ENCODE measurements at places on chromosomes 12 and 14.
A peak's percentile ranks its signal among the peaks of the same experiment; 100 is the strongest.

DNA sequence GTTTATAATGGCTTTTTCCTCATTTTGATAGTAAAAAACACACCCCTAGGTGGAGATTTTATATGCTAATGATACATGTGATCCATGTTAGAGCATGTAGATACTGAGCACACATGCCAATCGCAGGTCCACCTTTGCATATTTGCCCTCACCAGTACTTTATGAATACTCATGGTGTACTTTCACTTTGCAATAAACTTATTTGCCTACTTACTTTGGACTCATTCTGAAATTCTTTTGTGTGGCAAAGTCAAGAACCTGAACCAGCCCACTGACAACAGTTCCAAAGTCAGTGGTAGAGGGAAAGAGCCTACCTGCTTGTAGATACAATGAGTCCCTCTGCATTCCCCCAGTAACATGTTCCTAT lies 58.5 kb upstream of the DHRS4 start:
- DNase-seq: no peak

DNA sequence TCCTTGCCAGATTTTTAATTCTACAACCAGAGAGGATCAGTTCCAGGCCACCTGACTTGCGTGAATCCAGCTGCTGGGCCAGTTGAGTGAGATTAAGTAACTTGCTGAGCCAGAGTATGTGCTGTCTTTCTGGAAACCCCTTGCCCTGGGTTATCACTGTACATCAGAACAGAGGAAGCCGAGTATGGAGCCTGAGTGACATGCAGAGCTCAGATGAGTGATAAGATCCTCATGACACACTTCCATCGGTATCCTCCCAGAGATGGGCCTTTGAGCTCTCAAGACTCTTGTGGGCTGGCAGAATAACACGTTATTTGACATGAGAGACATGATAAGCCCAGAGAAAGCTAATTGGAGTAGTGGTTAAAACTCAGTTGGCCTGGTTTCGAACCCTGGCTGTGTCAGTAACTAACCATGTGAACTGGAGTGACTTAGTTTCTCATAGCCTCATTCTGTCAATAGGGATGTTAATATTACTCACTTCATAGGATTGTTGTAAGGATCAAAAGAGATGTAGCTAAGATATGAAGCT lies 388.1 kb downstream of the ZFP36L1 start:
- DNase-seq: no peak

DNA sequence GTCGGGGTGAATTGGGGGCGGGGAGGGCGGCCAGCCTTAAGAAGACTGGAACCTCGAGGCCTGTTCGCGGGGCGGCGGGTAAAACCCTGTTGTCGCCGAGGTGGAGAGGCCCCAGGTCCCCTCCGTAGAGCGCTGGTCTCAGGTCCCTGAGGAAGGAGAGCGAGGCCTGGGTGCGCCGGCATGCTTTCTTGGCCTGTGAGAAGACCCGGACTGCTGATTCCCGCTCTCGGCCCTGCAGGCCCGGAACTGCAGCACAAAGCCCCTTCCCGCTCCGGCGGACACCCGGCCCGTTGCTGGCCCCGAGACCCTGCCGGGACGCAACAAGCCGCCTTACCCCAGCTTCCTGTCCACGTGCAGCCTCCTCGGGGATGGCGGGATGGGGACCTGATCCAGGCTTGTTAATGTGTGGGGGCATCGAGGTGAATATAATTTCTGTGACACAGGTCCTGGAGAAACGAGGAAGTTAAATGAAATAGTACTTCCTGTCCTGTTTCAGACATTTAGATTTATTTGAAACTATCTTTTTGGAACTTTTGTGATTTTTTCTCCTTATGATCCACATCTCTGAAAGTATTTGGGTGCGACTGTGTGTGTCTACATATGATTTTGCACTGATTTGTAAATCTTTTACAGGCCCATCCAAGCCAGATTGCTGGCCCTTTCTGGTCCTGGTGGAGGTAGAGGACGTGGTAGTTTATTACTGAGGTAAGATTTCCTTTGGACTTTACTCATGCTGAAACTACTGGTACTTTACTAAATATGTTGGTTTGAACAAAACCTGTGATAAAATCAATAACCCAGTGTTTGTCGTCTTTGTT lies 600 bp downstream of the PNN start:
- no peak for DNase-seq

GRCh38 chr14:35628989-35629388 lies 95.0 kb downstream of the INSM2 start:
- DNase-seq: no peak

DNA sequence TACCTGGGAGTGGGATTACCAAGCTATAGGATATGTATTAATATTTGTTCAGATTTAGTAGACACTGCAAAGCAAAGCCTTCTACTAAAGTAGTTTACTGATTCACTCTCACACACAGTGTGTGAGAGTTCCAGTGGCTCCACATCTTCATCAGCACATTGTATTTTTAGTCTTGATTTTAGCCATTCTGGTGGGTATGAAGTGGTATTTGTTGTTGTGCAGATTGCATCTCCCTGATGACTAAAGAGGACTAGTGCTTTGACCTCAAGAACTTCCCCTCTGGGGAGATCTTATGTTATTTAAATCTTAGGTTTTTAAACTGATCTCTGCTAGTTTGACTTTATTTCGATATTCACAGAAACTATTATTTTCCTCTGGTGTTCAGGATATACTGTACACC lies 479.7 kb upstream of the RGS6 start:
- no peak for DNase-seq

GRCh38 chr12:77923882-77924281 lies 93.2 kb downstream of the NAV3 start:
- no peak for DNase-seq

- DNase-seq: no peak
Observed at GRCh38 chr14:100115726-100116125, 43.7 kb downstream of the DEGS2 start.

GRCh38 chr14:99511421-99512109 lies 30.4 kb downstream of the CCNK start:
- no peak for DNase-seq

DNA sequence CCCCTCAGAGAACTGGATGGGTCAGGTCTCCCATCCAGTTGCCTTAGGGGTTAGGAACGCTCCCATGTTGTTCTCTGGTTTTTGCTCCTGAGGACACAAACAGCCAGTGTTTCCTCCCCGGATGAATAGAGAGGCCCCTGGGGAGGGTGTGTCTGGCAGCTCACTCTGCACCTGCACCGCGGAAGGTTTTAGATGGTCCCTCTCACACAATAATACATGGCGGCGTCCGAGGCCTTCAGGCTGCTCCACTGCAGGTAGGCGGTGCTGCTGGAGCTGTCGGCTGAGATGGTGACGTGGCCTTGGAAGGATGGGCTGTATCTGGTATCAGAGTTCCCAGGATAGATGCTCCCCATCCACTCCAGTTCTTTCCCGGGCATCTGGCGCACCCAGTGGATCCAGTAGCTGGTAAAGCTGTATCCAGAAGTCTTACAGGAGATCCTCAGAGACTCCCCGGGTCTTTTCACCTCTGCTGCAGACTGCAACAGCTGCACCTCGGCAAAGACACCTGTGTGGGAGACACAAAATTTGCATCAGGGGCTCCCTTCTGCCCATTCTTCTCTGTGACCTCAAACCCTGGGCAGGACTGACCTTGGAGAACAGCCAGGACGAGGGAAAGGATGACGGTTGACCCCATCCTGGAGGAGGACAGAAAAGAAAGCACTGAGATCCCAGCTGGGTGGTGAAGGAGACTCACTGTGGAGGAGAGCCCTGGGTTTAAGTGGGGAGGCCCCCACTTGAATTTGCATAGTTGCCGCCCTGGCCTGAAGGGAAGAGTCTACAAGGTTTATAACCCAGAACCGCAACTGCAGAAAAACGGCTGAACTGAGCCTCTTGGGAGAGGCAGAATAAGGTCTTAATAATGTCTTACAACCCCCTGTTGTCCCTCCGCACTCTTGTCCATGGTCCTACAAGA lies 1324.8 kb downstream of the TMEM121 start:
- DNase-seq: no peak

DNA sequence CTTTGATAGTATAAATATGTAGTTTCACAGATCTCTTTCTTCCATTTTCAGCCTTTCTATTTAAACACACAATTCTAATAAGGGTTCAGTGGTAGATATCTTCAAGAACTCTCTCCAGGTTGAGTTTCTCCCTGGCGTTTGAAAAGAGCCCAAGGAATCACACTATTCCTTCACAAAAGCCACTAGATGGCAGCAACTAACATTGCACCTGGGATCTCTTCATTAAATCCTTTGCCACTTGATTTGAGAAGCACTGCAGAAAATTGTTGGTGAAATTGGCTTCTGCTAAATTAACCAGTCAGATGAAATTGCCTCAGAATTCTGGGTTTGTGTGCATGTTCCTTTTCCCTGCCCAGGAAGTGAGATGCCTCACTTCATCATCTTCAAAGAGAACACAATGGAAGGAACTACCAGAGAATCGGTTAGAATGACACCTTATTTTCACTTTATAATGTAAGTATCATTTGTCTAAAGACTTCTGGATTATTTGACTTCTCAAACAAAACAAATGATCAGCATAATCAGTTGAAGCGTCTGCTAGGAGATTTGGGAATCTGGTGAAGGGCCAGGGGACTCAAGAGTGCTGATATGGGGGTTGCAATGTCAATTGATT lies 6.8 kb downstream of the CCDC198 start:
- peak; percentile 8 for DNase-seq

GRCh38 chr12:7916936-7917335 lies 19.1 kb downstream of the SLC2A3 start:
- DNase-seq: no peak

DNA sequence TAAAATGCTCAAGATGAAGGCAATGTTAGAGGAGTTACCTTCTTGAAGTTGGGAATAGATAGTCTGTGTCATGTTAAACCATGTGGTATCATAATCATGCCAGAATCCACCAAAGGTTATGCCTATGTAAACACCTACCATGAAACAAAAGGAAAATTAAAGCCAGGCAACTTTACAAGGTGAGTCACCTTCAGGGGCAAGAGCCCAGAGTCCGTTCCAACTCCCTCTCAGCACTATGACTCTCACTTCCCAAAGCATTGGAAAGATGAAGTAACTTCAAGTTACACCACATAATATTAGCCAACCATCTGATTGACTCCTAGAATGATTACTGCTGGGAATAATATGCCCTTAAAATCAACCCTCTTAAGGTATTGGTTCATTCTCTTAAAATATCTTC lies 38.5 kb downstream of the CATSPERB start:
- peak; percentile 6 for DNase-seq

DNA sequence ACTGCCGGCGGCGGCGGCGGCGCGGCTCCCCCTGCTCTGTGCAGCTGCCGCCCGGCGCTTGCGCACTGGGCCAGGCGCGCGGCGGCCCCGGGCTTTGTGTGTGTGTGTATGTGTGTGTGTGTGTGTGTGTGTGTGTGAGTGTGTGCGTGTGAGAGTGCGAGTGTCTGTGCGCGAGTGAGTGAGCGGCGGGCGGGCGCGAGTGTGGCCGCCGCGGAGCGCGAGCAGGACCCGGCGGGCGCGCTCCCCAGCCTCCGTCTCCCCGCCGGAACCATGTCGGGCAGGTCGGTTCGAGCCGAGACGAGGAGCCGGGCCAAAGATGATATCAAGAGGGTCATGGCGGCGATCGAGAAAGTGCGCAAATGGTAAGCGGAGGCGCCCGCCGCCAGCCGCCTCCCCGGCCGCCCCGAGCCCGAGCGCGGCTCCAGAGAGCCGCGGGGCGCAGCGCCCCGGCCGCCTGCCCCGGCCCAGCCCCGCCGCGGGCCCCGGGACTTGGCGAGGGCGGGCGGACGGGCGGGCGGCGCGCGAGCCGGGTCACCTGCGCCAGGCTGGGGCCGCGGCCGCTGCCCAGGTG lies at the start of gene BCL7A:
TSS of gene BCL7A (plus strand) at position 63 of the 571 bp plus-strand sequence. CDS start at position 271, 208 bp downstream.
- DNase-seq: peak; percentile 31

- DNase-seq: no peak
Observed at GRCh38 chr14:69204753-69205152, 13.5 kb downstream of the EXD2 start.

All from skeletal muscle cell (primary cell).